ENCODE measurements at places on chromosomes 4 and X.
A peak's percentile ranks its signal among the peaks of the same experiment; 100 is the strongest.

GRCh38 chr4:125315576-125316400 is 1.0 kb downstream of the FAT4 start:
- peak; percentile 75 for DNase-seq

- no peak for DNase-seq
Measured at GRCh38 chr4:107896158-107896645, 35.1 kb upstream of the CYP2U1 start.

DNA sequence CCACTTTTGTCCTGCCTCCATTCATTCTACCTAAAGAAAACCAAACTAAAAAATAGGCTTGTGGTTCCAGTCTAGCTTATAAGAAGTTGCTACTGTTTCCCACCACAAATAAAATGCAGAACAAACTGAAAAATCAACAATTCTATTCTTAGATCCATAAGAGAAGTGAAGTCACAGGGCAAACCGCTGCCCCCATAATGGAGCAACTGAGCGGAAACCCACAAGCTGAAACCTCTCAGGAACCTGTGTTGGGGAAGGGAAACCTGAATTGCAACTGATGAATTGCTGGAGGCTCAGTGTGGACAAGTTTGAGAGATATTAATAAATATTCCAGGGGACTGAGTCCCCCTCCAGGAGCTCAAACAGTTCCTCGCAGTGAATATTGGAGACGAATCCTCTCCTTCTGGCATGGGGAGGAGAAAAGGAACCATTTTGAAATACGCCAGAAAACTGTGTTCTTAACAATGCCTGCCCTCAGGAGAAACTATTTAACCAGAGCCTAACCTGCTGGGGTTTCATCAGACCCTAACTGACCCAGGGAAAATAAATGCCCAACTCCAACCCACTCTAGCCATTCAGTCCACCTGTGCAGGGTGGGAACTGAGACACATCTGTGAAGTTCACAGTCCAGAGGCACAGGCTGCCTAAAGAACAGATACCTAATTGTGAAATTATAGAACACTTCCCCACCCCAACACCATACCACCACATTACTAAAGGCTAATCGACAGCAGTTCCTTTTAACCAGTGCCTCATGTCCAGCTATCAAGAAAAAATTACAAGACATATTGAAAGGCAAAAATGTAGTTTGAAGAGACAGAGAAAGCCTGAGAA is 22.8 kb upstream of the SH3RF1 start:
- no peak for DNase-seq

GRCh38 chrX:23012636-23013035 is 12.9 kb downstream of the DDX53 start:
- no peak for DNase-seq

DNA sequence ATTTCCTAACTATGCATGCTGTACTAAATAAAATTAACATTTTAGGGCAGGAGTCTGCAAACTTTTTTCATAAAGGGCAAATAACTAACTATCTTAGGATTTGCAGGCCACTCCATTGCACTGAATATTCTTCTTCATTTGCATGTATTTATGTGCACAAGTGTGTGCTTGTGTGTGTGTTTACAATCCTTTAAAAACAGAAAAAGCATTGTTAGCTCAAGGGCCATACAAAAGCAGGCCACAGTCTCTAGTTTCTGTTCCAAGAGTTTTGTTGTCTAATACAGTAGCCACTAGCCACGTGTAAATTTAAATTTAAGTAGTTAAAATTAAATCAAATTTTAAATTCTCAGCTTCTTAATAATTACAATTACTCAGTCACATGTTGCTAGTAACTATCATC is 621.8 kb downstream of the TMA16 start:
- no peak for DNase-seq

DNA sequence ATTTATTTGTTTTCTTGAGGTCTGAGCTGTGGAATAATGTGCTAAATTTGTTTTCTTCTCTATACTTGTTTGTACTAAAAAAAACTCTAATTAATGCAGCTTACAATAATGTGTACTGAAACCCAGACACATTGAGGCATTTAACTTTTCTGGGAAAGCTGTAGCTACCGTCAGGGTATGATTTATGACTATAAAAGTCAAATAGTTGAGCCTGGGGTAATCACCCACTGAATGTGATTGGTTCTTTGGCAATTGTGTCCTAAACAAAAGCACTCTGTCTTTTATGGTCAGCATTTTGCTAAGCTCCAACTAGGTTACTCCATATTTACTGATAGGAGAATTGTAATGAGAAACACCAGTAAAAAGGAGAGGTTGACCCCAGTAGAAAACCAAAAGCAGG is 65.9 kb upstream of the CBLL2 start:
- DNase-seq = no peak

DNA sequence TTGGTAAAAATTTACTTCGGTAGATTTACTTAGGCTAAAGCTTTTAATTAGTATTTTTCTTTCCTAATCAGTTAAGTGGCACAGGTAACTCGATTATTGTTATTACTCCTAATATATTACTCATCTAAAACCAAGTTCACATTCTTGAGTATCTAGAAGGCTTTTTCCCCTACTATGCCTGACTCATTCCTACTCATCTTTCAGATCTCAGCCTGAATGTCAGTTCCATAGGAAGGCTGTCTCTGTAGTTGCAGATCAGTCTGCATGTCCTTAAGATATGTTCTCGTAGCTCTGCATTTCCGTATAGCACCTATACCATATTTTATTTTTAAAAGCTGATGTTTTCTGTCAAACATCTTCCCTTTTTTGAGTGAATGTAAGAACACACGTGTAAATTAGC is 5.9 kb upstream of the FAM184B start:
- DNase-seq = no peak

GRCh38 chr4:39369301-39369700 is 3.1 kb upstream of the RFC1 start:
- no peak for DNase-seq

- DNase-seq = no peak
Measured at GRCh38 chrX:30835373-30835772, 53.7 kb downstream of the TAB3 start.

GRCh38 chrX:2500091-2500802 is 529 bp downstream of the DHRSX start:
- DNase-seq = peak; percentile 64

GRCh38 chrX:107197319-107197718 is 8.9 kb downstream of the NUP62CL start:
- DNase-seq = no peak

- DNase-seq = no peak
Measured at GRCh38 chr4:160869899-160870298, 1293.9 kb downstream of the FSTL5 start.

GRCh38 chr4:185171373-185172071 is 28.5 kb downstream of the SLC25A4 start:
- no peak for DNase-seq

GRCh38 chrX:100687546-100687945 is 43.5 kb downstream of the SRPX2 start:
- no peak for DNase-seq

GRCh38 chrX:132171881-132172280 is 44.1 kb upstream of the FRMD7 start:
- DNase-seq = no peak

- DNase-seq = no peak
Measured at GRCh38 chr4:156128616-156129015, 174.9 kb upstream of the CTSO start.

DNA sequence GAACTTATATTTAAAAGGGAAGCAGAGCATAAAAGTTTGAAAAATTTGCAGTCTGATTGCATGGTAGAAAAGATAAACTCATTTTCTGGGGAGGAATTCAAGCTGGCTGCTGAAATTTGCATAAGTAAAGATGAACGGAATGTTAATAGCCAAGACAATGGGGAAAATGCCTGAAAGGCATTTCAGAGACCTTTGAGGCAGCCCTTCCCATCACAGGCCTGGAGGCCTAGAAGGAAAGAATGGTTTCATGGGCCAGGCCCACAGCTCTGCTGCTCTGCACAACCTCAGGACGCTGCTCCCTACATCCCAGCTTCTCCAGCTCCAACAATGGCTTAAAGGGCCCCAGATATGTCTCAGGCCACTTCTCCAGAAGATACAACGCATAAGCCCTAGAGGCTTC is 46.9 kb upstream of the INPP4B start:
- DNase-seq = peak; percentile 33

DNA sequence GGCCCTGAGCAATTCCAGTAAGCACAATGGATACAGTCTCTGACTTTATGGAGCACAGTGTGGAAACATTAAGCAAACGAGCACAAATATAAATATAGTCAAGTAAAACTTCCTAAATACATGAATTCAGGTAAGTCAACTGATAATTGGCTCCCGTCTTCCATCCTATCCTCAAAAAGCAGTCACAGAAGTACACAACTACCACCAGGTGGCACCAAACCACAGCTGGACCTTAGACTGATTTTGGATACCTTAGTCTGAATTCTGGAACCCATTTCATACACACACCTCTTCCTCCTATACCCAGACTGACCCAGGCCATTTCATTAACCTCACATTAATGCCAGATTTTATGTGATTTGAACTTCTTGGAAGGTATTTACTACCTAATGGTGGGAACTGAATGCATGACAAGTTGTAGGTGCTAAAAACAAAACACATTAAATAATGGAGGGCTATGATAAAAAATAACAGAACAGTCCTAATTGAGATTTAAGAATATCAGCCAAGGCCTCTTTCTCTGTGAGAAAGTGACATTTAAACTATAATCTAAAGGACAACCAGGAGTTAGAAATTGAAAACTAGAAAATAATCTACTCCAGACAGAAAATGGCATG is 77.5 kb downstream of the ELF2 start:
- peak; percentile 94 for DNase-seq

- no peak for DNase-seq
Measured at GRCh38 chr4:33369446-33369845, 2649.3 kb downstream of the PCDH7 start.

- DNase-seq = no peak
Measured at GRCh38 chr4:111066001-111066400, 443.1 kb upstream of the PITX2 start.
